Activated naive CD8-positive, alpha-beta T cell treated with anti-CD3 and anti-CD28 coated beads, Interleukin-2, amount 50 U/mL, for 16 hours (primary cell): ENCODE measurements at places on chromosomes 11 and 22.

GRCh38 chr11:11538277-11538960, 83.4 kb downstream of the GALNT18 start:
- DNase-seq, result no peak

DNA sequence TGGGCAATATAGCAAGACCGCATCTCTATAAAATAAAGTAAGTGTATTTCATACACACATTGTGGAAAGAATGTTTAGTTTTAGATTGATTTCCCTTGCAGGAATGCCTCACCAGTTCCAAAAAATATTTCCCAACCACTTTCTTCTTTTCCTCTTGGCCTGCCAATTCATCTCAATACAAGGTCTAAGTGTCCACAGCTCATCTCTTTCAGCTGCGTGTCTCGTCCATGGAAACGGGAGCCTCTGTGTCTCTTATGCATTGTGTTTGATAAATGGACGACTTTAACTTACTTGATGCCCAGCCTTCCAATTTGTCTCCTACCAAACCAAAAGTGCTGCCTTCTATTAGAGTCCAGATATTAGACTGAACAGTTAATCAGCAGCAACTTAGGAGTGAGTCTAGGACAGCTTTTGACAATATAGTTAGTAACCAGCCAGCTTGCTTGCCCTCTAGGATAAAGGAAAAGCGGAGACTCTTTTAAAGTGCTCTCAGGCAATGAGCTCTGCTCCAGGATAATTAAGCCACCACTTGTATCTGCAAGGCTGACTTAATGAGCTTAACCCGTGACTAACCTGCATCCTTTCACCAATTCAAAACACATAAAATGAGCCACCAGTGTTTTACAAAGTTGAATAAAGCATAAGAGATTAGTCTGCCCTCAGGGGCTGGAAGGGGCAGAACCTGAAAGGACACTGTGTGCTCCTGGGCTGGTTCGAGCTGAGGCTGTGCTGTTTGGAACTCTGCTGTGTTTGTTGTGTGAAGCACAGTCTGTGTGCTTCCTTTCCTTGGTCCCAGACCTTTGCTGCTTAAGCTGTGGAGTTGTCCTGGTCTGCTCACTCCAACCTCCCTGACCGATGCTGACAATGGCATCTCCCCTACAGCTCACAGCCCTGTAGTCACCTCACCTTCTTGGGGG, 27.5 kb downstream of the FBXO7 start:
- DNase-seq, result no peak

- no peak for DNase-seq
Observed at GRCh38 chr11:18617688-18618341, 16.3 kb downstream of the SPTY2D1 start.

DNA sequence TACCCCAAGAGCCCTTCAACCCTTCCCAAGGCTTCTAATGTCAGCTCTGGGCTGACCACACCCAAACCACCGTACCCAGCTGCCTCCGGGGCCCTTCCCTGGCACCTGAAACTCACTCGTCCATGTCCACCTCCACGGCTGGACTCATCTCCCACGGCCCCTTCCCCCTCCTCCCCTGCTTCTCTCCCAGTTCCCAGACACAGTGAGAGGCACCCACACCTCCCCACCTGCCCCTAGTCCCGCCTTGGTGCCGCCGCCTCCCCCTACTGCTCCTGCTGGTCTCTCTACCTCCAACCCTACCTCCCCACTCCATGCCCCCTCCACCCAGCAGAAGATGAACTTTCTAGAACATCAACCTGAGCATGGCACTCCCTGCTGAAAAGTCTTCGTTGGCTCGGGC, 39.5 kb downstream of the ELFN2 start:
- no peak for DNase-seq
